ENCODE measurements at places on chromosomes 6 and 20.

- H3K27me3 ChIP-seq: no peaks in the 10 kb centered on the region
- peaks cover 20% of the 10 kb centered on the region for H3K4me1 ChIP-seq
- no peak for DNase-seq
- no peak overlapping the region for H3K27ac ChIP-seq
These were observed 205.8 kb downstream of the TRDN start for GRCh38 chr6:123430970-123431369.

- H3K27ac ChIP-seq: no peak overlapping the region
- H3K4me1 ChIP-seq: no peaks in the 10 kb centered on the region
- H3K27me3 ChIP-seq: no peaks in the 10 kb centered on the region
- no peak overlapping the region for H3K4me3 ChIP-seq
These were observed 19.3 kb upstream of the EPB41L2 start for GRCh38 chr6:131082335-131082734.

- no peak for DNase-seq
- H3K27ac ChIP-seq: no peak overlapping the region
- H3K4me3 ChIP-seq: no peak overlapping the region
- no peaks in the 10 kb centered on the region for H3K36me3 ChIP-seq
- no peaks in the 10 kb centered on the region for H3K27me3 ChIP-seq
- peaks cover 4% of the 10 kb centered on the region for H3K4me1 ChIP-seq
These were observed 15.7 kb upstream of the AHCY start for GRCh38 chr20:34318609-34319443.

- no peak overlapping the region for H3K27ac ChIP-seq
- no peak for DNase-seq
- no peaks in the 10 kb centered on the region for H3K27me3 ChIP-seq
- no peaks in the 10 kb centered on the region for H3K36me3 ChIP-seq
- peaks cover 5% of the 10 kb centered on the region for H3K4me1 ChIP-seq
These were observed 107.3 kb downstream of the MAP3K7 start for GRCh38 chr6:90479603-90479926.

GRCh38 chr6:97215157-97215769 is 67.8 kb downstream of the MMS22L start:
- H3K4me3 ChIP-seq: no peak overlapping the region
- no peaks in the 10 kb centered on the region for H3K4me1 ChIP-seq
- DNase-seq: no peak
- no peaks in the 10 kb centered on the region for H3K27me3 ChIP-seq
- no peak overlapping the region for H3K27ac ChIP-seq
